ENCODE measurements at places on chromosomes 1 and 21.

GRCh38 chr1:181249186-181249585 lies 160.7 kb downstream of the IER5 start:
- DNase-seq: no peak

- DNase-seq: no peak
Observed at GRCh38 chr1:52235646-52236045, 93.8 kb downstream of the ZFYVE9 start.

GRCh38 chr1:3822421-3822820 lies 26.1 kb upstream of the LRRC47 start:
- DNase-seq: no peak

DNA sequence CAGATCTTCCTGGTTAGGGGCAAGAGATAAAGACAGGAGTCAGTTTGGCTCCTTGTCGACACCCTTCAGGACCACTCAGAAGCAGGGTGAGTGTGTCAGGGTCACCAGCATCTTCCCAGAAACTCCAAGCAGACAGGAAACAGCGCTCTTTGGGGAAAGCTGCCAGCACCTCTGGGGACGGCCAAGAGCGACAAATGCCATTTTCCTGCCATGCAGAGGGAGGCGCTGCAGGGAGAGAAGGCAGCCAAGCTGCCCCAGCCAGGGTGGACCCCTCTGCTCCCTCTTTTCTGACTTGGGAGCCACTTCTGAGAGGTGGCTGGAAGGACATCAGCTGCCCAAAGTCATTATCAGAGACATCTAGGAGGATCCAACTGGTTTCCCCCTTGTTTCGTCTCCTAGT lies 29.0 kb downstream of the SIM2 start:
- no peak for DNase-seq

GRCh38 chr1:51506537-51506936 lies 12.5 kb downstream of the EPS15 start:
- DNase-seq: no peak
